NCI-H524 treated with DMSO at 0.1 percent for 48 hours (cell line): ENCODE measurements at places on chromosomes 1 and 21.

GRCh38 chr1:94284476-94284875, 47.1 kb upstream of the ARHGAP29 start:
- no peak for DNase-seq

- no peak for DNase-seq
Measured at GRCh38 chr1:215957663-215958062, 390.6 kb downstream of the KCTD3 start.

DNA sequence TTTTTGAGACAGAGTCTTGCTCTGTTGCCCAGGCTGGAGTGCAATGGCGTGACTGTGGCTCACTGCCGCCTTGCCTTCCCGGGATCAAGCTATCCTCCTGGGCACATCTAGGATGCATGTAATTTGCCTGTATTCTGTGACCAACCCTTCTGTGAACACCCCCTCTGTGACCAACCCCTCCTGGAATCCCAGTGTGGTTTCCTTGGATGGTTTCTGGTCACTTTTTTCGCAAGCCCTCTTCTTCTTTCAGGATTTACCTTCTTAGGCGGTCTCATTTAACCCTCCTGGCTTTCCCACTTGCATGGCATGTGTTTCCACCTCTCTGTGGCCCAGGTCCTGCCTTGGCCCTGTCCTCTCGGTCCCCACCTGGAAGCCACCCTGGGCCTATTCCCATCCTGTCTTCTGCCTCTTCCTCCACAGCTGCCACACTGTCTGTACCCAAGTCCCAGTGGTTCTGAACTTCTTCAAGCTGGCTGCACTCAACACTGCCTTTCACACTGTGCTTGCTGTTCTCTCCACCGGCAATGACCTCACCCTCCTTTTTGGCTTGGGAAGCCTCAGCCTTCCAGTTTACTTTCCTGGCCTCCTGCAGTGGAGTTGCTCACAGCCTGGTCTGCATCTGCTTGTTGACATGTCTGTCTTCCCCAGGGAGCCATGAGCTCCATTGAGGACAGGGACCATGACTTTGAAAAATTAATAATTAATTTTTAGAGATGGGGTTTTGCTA, 57.0 kb downstream of the DISC1 start:
- no peak for DNase-seq

DNA sequence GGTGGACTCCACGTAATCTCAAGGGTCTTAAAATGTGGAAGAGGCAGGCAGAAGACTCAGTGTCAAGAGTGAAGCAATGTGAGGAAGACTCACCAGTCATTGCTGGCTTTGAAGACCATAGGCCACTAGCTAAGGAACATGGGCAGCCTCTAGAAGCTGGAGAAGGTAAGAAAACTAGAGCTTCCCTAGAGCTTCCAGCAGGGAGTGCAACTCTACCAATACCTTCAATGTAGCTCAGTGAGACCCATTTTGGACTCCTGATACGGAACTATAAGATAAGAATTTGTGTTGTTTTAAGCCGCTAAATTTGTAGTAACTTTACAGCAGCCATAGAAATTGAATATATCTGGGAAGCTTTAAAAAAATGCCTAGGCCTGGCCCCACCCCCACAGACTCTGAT, 18.9 kb downstream of the METTL13 start:
- DNase-seq, result no peak

- no peak for DNase-seq
Measured at GRCh38 chr1:158246650-158247049, 7.6 kb upstream of the CD1A start.

- no peak for DNase-seq
Measured at GRCh38 chr21:36566644-36567043, 86.7 kb upstream of the CLDN14 start.

GRCh38 chr1:80993154-80993980, 807.4 kb upstream of the ADGRL2 start:
- no peak for DNase-seq

- DNase-seq, result no peak
Measured at GRCh38 chr1:231814021-231814420, 187.4 kb downstream of the DISC1 start.

GRCh38 chr21:21064353-21064752, 66.1 kb downstream of the NCAM2 start:
- no peak for DNase-seq

DNA sequence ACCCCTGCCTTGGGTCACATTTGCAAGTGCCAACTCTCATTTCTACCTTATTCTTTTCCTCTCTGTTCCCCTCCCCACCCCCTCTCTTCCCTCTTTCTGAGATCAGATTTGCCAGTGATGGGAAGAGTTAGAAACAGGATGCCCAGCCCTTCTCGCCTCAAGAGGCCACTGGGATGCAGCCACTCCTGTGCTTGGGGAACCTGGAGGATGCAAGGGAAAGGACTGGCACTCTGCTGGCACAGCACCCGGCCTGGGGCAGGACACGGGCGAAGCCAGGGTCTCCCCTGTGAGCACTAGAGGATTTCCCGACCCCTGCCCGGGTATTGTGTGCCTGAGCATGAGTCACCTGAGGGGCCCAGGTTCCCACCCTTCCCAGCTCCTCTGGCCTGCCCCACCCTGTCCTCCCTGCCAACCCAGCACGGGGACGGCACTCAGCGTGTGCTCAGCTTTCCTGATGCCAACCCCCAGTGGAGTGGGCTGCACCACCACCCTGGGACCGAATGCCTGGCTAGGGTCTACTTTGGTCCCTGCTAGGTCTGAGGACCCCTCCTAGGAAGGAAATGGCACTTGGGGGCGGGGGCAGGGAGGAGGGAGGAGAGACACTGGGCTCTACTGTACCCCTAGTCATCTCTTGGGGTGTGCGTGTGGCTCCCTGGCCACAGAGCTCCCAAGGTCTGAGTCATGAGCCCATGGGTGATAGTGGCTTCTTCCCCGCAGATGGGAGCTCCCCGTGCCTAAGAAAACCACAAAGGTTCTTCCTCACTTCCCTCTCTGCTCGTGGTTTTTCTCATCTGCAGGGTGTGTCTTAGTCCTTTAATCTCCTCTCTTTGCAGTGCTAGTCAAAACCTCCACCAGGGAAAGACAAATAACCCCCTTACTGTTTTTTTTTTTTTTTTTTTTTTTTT, 12.4 kb downstream of the LMNA start:
- no peak for DNase-seq

DNA sequence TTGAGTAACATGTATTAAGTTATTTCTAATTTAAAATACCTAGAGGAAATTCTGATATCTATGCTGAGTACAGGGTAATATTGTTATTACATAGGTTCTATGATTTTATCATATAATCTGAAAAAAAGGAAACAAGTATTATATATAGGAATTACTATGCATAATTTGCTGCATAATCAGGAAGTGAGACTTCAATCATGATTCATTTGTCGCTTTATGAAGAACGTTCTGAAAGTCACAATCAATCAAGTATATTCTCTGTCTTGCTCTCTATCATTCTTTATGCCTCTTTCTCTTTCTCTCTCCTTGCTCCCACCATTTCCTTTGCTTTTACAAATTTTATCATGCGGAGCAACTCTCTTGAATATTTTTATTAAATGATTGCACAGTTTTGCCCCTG, 1130.3 kb downstream of the PLA2G4A start:
- DNase-seq, result no peak

- no peak for DNase-seq
Measured at GRCh38 chr1:52542085-52542688, 10.7 kb downstream of the TUT4 start.

- no peak for DNase-seq
Measured at GRCh38 chr1:67440339-67440738, 10.1 kb upstream of the SERBP1 start.

- DNase-seq, result no peak
Measured at GRCh38 chr1:20426371-20426770, 59.6 kb downstream of the CAMK2N1 start.

- no peak for DNase-seq
Measured at GRCh38 chr1:69148731-69149130, 419.0 kb upstream of the LRRC7 start.
